Left hindlimb (tissue), 1 donor: ENCODE measurements at places on chromosomes 6 and 20.

DNA sequence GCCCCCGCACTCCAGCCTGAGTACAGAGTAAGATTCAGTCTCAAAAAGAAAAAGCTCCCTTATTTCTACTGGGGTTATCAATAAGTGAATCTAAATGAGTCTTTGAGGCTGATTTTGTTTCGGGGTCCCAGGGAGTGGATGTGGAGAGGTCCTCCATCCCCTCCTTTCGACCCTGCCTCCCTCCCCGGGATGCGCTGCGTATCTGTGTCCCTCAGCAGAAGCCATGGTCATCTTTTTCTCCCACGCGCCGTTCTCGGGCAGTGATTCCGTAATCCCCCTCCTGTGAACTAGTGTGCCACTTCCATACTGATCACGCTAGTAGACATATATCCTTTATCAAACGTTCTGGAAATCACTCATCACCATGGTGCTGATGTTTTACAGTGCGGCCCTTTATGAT, 152.9 kb downstream of the CDH4 start:
- no peak for DNase-seq

DNA sequence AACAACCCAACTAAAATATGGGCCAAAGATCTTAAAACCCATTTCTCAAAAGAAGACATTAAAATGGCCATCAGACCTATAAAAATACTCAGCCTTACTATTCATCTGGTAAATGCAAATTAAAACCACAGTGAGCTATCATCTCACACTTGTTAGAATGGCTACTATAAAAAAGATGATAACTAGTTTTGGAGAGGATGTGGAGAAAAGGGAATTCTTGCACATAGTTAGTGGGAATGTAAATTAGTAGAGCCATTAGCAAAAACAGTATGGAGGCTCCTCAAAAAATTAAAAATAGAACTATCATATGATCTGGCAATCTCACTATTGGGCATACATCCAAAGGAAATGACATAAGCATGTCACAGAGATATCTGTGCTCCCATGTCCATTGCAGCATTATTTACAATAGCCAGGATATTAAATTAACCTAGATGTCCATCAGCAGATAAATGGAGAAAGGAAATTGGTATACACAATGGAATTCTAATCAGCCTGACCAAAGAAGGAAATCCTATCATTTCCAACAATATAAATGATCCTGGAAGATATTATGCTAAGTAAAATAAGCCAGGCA, 2.9 kb downstream of the SIRPB1 start:
- no peak for DNase-seq

DNA sequence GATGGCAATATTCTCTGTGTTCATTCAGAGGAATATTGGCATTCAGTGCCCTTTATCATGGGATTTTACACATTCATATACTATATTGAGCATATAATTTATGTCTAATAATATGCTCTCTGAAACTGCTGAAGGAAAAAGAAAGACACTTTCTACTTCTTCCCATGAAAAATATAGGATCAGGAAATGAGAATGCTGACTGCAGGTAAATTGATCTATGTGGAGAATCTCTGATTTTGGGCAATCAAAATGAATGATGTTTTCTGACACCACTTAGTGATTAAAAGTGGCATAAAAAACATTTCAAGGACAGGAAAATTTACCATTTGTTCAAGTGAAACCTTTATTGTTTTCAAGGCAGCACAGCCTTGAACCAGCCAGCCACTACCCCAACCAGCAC, 260.1 kb upstream of the STXBP5 start:
- DNase-seq: no peak

DNA sequence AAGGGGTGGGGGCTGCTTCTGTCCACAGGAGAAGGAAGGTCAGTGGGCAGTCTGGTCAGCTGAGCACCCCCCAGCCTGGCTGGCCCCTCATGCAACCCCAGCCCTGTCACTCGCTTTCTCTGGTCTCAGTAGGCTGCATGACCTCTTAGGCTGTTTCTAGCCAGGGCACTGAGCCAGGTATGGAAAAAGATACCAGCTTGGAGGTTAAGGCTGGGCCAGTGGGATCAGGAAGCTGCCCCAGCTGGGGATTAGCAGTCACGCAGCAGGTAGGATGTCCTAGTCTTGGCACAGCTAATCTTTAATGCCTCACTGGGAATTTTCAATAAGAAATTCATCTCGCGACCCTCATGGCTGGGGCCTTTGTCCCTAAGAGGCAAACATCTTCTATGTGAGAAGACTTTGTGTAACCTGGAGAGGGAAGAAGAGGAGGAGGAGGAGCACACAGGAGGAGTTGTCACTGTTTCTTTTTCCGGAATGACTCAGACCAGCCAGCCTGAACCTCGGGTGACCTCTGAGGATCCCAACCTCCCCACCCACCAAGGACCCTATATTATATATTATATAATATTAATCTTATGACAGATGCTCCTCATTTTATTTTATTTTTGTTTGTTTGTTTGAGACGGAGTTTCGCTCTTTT, 2.4 kb upstream of the BPIFA2 start:
- DNase-seq: no peak

GRCh38 chr6:7138921-7139358, 31.2 kb downstream of the RREB1 start:
- no peak for DNase-seq

DNA sequence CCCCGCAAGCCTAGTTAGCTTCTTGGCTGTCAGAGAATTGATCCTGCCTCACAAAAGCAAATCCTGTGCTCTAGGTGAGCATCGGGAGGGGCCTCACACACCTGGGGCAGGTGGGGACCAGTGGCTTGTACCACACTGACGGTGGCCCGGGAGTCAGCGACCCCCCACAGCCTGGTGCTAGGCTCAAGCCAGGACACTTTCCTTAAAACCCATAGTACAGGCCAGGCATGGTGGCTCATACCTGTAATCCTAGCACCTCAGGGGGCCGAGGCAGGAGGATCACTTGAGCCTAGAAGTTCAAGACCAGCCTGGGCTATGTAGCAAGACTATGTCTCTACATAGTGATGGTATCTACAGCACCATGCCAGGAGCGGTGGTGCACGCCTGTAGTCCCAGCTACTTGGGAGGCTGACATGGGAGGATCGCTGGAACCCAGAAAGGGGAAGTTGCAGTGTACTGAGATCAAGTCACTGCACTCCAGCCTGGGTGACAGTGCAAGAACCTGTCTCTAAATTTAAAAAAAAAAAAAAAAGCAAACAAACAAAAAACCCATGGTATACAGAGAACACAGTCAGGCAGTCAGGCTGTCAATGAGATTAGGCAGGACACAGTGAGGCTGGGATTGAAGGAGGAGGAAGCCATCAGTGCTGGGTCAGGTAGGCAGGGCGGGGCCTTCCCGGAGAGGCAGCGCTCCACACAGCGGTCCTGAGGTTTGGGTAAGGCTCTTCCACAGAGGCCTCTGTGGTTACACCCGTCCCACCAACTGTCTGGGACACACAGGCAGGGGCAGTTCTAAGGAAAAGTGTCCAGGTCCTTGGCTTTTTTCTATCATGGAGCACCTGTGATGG, 41.3 kb downstream of the SYNJ2 start:
- DNase-seq: no peak

- no peak for DNase-seq
These were observed 869.9 kb downstream of the KIF16B start for GRCh38 chr20:15703171-15703911.

- DNase-seq: no peak
These were observed 117.0 kb upstream of the HMGCLL1 start for GRCh38 chr6:55696041-55696440.
